HCT116 (cell line): ENCODE measurements at places on chromosomes 5 and 9. TPM values are rescaled to one million over a fixed set of nuclear protein-coding genes. Genes with fewer than 3 reads are reported as not detected.

DNA sequence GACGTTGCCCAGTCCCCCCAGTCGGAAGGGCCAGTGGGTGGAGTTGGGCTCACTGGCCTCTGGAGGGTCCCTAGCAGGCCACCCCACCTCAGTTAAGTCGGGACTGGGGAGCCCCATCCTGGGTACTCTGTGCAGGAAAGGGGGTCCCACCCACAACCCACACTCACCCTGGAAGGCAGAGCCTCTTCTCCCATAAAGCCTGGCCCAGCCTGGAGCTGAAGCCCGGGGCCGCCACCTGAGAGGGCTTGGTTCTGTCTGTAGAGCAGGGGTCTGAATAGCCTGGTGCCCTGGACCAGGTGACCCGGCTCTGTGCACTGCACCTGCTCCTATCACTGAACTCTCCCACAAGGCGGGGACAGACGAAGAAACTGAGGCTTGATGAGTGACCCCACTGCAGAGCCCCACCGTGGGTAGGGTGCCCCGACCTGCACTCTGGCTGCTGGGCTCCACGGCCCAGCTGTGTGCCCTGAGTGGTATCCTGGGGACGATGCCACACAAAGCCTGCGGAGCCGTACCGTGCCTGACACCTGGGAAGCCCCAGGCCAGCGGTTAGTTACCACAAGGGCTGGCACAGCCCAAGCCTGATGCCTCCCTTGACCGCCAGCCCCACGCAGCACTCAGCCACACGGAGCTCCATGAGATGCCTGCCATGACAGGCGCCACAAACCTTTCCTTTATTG lies 7.3 kb downstream of the PTGES2 start:
- no peak for DNase-seq
- no peak overlapping the region for H3K27ac ChIP-seq
- no peaks in the 10 kb centered on the region for H3K27me3 ChIP-seq

DNA sequence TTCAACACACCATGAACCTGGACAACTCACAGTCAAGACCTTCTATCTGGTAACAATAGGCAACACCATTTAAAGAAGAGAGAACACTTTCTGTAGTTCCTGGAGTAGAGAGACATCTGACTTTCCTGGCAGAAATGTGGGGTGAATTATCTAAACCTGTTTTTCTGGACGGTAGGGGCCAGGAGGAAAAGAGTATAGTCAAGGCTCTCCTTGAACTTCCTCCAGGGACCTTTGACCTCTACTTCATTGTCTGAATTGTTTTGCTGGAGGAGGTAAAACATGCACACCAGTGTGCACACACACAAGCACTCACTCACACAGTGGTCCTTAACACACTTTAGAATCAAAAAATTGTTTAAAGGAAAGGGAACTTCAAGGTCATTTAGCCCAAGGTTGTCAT lies 13.2 kb downstream of the S100Z start:
- H3K27me3 ChIP-seq, result no peaks in the 10 kb centered on the region
- H3K27ac ChIP-seq, result no peak overlapping the region
- H3K4me3 ChIP-seq, result no peak overlapping the region
- H3K36me3 ChIP-seq, result no peaks in the 10 kb centered on the region
- H3K4me1 ChIP-seq, result peaks cover 5% of the 10 kb centered on the region

DNA sequence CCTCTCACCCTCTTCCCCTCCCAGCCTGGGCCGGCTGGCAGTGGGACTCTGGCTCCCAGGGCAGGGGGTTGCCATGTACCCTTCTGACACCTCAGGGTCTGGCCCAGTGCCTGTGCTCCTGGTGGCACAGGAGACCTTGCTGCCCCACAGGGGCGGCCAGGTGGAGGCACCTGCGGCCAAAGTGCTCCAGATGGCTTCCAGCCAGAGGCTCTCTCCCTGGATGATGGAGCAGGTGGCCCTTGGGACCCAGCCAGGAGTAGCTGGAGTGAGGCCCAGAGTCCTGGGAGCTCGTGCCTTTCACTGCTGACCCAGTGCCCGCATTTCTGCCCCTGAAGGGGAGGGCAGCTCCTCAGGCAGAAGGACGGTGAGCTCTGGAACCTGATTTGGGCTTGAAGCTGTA lies 87.3 kb downstream of the NTNG2 start:
- no peak overlapping the region for H3K27ac ChIP-seq
- H3K27me3 ChIP-seq, result no peaks in the 10 kb centered on the region

DNA sequence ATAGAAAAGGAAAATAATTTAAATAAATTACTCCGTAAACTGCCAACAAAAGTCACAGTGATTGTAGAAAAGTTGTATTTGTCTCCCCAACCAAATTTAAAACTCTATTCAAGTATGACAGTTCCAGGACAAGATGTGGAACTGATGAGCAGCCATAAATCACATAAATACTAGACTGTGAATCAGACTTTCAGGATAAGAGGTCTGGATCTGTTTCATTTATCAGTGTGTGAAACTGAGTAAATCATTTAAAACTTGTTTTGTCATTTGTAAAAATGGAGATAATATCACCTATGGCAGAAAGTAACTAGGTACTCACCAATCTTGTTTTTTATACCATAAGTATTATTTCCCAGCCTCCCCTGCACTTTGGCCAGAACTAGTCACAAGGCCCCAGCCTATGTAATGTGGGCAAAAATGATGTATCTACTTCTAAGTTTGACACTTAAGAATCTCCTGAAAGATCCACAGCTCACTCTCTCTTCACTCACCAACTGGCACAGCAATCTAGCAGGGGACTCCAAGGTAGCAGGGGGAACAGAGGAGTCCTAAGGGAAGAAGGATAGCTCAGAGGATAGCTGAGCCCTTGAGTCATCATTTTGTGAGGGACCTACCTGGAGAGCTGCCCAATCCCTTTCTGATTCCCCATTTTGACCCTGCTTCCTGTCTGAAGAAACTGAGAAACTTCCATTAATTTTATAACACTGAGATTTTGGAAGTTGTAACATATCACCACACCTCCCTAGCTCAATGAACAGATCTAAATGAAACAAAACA lies 31.6 kb downstream of the TMEM161B start:
- H3K27me3 ChIP-seq, result no peaks in the 10 kb centered on the region
- peaks cover 2% of the 10 kb centered on the region for H3K36me3 ChIP-seq
- no peak overlapping the region for H3K27ac ChIP-seq

- H3K27ac ChIP-seq, result no peak overlapping the region
- no peak for DNase-seq
- peaks cover 34% of the 10 kb centered on the region for H3K4me1 ChIP-seq
- no peak overlapping the region for H3K4me3 ChIP-seq
Measured at GRCh38 chr5:159978358-159978757, 30.6 kb upstream of the TTC1 start.

- H3K36me3 ChIP-seq, result no peaks in the 10 kb centered on the region
- no peaks in the 10 kb centered on the region for H3K27me3 ChIP-seq
- no peak for DNase-seq
- peak overlapping the region; percentile 83 for H3K27ac ChIP-seq
- peak overlapping the region; percentile 73 for H3K4me3 ChIP-seq
Measured at GRCh38 chr9:93133681-93134014, 403 bp downstream of the NINJ1 start.

DNA sequence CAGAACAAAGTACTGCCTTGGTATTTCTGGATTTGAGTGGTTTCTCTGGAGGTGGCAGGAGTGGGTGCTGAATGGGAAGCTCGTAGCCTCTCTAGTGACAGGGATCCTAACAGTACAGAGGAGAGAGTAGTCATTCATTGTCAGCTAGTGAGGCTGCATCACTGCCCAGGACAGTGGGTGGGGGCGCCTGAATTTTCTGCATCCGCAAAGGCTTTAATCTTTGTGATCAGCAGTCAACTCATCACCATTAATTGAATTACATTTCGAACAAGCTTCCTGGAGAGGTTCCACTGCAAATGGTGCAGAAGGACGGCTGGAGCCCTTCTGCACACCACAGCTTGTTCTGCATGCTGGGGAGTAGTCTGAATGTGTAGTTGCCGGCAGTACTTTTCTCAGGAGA lies 77.5 kb downstream of the HSPA4 start:
- no peaks in the 10 kb centered on the region for H3K36me3 ChIP-seq
- H3K4me1 ChIP-seq, result peaks cover 18% of the 10 kb centered on the region
- no peak overlapping the region for H3K27ac ChIP-seq
- H3K27me3 ChIP-seq, result no peaks in the 10 kb centered on the region
- no peak overlapping the region for H3K4me3 ChIP-seq
- DNase-seq, result no peak

GRCh38 chr9:128243215-128244018 lies 32.4 kb downstream of the GOLGA2 start:
- H3K4me1 ChIP-seq, result no peaks in the 10 kb centered on the region
- H3K27ac ChIP-seq, result no peak overlapping the region
- no peaks in the 10 kb centered on the region for H3K27me3 ChIP-seq
- H3K36me3 ChIP-seq, result no peaks in the 10 kb centered on the region

DNA sequence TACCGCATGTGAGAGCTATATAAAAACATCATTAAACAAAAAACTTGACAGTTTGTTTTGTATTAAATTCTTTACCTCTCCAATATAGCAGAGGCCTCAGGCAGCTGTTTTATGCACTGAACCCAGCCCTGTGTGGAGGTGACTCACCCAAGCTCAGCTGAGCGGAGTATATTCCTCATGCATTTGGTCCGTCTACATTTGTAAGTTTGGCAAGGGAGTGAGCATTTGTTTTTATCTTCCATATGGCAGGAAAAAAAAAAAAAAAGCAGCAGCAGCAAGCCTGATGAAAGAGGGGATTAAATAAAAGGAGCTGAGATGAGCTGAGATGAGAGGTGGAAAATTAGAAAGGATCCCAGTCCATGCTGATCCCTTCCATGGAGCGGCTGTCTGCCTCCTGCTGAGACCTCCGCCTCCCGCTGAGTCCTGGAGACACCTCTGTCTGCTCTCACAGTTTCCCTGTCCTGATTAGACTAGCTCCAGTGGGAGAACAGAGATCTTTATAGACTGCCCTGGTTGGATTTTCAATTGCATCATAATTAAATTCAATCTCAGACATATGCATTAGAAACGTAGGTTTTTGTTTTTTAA lies 112.0 kb upstream of the CTNND2 start:
- H3K27ac ChIP-seq, result no peak overlapping the region
- no peaks in the 10 kb centered on the region for H3K27me3 ChIP-seq
- no peaks in the 10 kb centered on the region for H3K36me3 ChIP-seq
- no peak for DNase-seq

- no peaks in the 10 kb centered on the region for H3K27me3 ChIP-seq
- H3K27ac ChIP-seq, result no peak overlapping the region
- no peak for DNase-seq
- H3K4me1 ChIP-seq, result no peaks in the 10 kb centered on the region
- no peaks in the 10 kb centered on the region for H3K36me3 ChIP-seq
Measured at GRCh38 chr5:173232499-173233346, 2.3 kb downstream of the NKX2-5 start.

DNA sequence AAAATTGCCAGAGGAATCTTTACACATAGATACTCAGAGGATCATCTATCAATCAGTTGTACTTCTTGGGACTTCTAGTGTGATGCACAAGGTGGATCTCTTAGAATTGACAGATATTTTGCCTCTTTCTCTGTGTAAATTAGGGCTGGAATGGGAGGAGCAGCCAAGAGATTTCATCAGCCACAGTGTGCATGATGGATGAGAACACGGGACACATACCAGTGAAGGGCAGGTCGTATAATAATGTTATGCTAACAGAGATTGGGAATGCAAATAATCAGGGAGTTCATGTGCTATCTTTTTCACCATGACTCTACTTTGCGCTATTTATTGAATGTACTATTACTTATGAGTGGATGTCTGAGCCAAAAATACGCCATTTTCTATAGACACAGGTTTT lies 43.3 kb upstream of the ISOC1 start:
- no peaks in the 10 kb centered on the region for H3K4me1 ChIP-seq
- no peak overlapping the region for H3K27ac ChIP-seq
- no peak overlapping the region for H3K4me3 ChIP-seq
- H3K36me3 ChIP-seq, result no peaks in the 10 kb centered on the region
- H3K27me3 ChIP-seq, result no peaks in the 10 kb centered on the region

GRCh38 chr9:76827296-76828080 lies 63.2 kb downstream of the PCA3 start:
- H3K4me3 ChIP-seq, result no peak overlapping the region
- no peaks in the 10 kb centered on the region for H3K4me1 ChIP-seq
- no peak overlapping the region for H3K27ac ChIP-seq

Gene RPP25L
- 51.1 TPM for total RNA-seq

Gene GABRA6
- not detected for total RNA-seq

Gene IL3
- total RNA-seq, result not detected

Gene SHC3
- total RNA-seq, result 0.27 TPM

Gene SAXO1
- total RNA-seq, result not detected

Gene ACTBL2
- total RNA-seq, result 0.07 TPM

Gene BTNL8
- total RNA-seq, result not detected

Gene ADAM19
- 77.3 TPM for total RNA-seq

Gene GRM6
- total RNA-seq, result not detected

Gene RANBP3L
- not detected for total RNA-seq

Gene PCAT7
- total RNA-seq, result 3.8 TPM
